CD4-positive, alpha-beta T cell treated with Interleukin-6 for 4 hours (primary cell): ENCODE measurements at places on chromosomes 5 and 9.

DNA sequence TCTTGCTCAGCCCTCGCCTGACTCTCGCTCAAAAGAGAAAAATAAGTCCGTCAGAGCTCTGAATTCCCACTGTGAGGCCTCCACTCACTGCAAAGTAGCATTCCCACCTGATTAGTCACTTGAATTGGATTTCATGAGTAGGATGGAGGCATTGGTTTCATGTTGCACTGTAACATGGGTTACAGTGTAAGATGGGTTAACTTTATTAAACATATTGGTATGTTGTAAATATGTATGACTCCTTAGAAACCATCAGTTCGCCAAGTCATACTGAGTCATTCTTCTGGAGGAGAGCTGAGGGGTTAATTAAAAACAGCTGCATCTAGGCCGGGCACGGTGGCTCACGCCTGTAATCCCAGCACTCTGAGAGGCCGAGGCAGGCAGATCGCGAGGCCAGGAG is 93.8 kb upstream of the BNC2 start:
- DNase-seq: no peak

DNA sequence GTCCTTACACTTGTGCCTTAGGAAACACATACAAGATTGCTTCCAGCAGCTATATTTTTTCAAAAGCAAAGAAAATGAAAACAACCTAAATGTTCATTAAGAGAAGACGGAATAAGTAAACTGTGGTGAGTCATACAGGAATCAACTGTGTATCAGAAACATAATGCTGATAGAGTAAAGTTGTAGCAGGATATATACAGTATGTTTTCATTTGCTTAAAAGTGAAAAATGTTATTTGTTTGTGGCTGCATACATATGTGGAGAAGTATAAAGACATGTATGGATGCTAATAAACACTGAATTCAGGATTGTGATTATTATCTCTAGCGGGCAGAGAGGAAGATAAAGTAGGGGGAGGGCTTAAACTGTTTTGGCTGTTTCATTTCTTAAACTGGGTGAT is 8.3 kb downstream of the DCTN4 start:
- no peak for DNase-seq

DNA sequence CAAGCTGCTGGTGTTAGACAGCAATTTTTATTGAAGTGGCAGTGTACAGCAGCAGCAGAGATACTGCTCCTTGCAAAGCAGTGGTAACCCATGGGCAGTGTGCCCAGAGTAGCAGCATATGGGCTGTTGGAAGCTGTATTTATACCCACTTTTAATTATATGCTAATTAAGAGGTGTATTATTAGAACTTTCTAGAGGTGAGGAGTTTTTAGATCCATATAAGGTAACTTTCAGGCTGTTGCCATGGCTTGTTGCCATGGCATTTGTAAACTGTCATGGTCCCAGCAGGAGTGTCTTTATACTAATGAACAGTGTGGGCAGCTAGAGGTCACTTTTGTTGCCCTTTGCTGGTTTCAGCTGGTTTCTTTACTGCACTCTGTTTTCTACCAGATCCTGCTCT is 3.7 kb upstream of the PJA2 start:
- DNase-seq: no peak

DNA sequence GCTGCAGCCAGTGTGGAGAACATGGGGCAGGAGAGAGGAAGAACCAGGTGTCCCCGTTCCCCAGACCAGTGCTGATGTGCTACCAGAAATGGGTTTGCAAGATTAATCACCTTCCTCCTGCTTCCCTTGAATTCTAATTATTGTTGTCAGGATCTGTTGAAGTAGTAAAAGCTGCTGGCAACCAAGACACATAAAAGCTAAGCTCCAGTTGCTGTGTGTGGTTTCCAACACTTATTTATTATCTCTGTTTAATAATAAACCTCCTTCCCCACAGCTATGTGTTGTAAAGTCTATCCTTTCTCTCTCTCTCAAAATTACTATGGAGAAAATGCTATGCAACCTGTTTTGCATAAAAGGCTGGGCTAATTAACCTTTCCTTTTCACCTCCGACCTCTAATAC is 2.3 kb upstream of the RETREG1 start:
- DNase-seq: no peak

DNA sequence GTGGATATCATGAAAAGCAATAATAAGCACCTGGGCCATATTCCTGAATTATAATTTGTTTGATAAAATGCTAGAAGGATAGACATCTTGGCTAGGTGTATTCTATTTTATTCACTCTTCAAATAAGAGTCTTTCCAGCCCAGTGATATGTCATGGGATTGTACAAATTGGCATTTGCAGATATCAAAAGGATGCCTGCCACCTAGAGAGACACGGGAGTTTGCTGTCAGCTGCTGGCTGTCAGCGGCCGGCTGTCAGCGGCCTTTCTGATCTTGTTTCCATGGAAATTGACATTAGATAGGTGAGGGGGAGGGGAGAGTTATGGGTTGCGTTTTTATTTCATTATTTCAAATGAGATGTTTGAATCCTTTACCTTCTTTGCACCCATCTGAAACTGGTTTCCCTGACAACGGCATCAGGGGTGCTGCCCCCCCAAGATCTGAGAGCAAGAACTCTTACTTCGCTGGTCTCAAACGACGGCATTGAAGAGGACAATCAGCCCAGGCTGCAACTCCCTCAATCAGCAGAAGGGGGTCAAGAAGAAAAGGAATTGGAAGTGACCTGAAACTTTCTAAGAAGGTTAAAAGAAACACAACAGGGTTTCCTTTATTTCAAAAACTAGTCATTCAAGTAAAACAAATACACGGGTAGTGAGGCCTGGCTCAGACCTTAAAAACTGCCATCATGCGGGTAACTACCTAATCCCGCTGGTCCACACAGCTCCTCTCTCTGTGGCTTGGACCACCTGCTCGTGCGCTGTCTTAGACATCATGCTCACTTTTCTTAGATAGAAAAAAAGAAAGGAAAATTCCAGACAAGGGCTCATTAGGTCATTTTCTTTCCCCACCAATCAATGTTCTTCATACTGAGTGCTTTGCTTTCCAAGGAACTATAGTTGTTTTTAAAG is 115.7 kb downstream of the TLE1 start:
- no peak for DNase-seq

DNA sequence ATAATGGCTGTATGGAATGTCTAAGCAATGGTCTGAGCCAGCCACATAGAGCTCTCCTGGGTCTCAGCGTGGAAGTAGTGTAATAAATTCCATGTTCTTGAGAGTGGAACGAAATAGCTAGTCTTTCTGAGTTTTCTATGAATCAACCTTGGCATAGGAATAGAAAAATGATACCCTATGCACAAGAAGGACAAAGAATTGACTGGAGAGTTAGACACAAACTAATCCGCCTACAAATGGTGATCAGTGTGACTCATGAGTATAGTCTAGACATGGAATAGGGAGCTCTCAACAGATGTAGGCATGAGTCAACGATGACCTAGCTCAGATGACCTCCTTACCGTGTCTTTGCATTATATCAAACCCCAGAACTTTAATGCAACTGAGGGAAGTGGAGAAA is 256.8 kb upstream of the GRIN3A start:
- DNase-seq: no peak

- no peak for DNase-seq
These were observed 166.4 kb downstream of the KDM4C start for GRCh38 chr9:6924149-6924548.

DNA sequence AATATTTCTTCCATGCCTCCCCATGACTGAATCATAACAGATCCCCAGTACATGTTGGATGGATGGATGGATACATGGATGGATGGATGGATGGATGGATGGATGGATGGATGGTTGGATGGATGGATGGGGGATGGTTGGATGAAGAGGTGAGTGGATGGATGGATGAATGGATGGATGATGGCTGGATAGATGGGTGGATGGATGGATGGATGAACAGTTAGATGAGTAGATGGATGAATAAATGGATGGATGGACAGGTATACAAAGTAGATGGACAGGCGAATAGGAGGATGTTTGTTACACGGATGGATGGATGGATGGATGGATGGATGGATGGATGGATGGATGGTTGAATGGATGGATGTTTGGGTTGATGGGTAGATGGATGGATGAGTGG is 120.0 kb upstream of the HAND1 start:
- DNase-seq: no peak

DNA sequence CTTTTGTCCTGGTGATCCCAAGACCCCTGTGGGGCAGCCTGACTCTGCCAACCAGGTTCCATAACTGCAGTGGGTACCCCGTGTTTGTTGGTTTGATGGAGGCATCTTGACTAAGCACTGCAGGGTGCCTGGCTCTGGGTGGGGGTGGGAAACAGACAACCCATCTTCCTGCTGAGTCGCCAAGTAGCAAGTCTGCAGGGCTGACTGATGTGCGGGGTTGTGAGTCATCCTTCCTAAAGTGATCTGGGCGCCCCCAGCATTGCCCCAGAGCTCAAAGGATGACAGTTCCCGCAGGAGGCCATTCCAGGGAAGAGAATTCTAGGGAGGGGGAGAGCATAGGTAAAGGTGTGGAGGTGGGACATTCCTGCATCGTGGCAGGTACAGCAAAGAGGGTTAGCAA is 23.5 kb downstream of the DAB2IP start:
- DNase-seq: no peak

GRCh38 chr5:88051148-88051547 is 217.5 kb downstream of the TMEM161B start:
- DNase-seq: no peak

- DNase-seq: no peak
These were observed 217.6 kb downstream of the NDUFS4 start for GRCh38 chr5:53777864-53778618.

GRCh38 chr9:137416563-137417151 is 6.3 kb downstream of the EXD3 start:
- DNase-seq: no peak

DNA sequence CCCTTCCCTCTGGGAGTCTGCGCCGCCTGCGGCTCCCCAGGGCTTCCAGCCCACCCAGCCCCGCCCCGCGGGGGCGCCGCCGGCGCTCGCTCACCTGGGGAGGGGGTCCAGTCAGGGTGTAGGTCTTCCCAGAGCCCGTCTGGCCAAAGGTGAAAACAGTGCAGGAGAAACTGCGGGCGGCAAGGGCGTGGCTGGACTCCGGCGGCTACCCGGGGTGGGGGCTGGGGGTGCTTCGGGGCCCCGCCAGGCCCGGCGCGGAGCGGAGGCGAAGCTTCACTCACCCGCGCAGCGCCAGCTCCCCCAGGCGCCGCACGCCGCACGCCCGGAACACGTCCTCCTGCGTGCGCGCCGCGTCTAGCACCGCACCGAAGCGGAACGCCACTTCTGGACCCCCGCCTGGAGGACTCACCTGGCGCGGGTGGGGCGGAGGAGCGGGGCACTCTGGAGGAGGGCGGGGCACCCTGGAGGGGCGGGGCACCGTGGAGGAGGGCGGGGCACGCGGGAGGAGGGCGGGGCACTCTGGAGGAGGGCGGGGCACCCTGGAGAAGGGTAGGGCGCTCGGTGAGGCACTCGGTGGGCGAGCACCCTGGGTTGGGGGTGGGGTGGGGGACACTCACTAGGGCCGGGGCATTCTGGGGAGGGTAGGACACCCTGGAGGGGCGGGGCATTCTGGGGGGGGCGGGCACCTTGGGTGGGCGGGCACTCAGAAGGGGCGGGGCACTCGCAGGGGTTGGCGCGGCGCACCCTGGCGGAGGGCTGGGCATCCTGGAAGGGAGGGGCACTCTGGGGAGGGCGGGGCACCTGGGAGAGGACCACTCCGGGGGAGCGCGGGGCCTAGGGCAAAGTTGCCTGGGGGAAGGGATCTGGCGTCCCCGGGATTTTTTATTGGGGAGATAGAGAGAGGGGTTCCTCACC is 814 bp downstream of the KIF12 start:
- DNase-seq: peak; percentile 5

DNA sequence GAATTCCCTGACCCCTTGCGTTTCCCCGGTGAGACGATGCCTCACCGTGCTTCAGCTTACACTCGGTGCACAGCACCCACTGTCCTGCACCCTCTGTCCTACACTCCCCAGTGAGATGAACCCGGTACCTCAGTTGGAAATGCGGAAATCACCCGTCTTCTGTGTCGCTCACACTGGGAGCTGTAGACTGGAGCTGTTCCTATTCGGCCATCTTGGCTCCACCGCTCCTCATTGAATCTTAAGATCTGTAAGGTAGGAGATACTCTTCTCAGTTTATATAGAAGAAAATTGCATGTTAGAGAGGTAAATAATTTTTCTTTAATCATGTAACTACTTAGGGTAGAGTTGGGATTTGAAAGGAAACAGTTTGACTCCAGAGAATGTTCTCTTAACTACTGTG is 62.2 kb downstream of the DMRTA1 start:
- DNase-seq: no peak

DNA sequence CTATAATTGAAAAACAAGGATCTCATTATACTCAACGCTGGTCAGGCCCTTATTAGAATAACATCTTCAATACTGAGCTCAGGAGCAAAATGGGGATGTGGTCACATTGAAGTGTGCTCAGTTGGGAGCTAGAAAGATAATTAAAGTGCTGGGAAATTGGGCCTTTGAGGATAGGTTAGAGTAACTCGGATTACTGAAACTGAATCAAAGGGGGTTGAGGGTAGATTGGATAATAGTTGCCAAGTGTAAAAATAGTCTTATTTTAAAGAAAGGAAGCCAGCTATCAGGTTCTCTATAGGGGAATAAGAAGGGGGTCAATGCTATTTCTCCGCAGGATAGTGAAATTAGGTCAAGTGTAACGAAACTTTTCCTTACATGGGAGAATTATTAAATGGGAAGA is 391.0 kb upstream of the PTPRD start:
- no peak for DNase-seq

DNA sequence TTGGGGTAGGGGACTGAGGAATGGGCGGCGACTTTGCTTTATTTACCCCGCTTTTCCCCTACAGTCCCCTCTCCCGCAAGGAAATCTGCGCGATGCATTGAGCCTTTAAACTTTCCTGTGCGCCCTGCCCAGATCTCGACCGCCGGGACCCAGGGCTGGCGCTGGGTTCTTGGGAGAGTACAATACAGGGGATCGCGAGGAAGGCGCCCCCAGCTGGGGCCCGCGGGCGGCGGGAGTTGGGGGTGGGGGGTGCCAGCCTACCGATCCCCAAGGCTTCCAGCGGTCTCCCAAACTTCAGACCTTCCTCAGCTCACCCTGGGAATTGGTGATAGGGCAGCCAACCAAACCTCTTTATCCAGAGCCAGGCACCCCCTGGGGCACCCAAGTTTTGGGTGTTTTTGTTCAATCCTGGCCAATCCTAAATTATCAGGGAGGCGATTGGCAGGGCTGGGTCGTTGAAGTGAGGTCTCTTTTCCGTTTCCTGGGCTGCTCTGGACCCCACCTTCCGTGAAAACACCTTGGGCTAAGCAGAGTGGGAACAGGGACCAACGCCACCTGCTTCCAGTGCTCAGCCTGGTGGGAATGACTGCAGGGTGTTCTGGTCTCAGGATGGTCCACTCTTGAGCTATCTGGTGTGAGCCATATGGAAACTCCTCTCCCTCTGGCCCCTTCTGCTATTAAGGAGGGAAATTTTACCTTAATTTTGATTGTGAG is 51.4 kb upstream of the DAB2IP start:
- no peak for DNase-seq

- no peak for DNase-seq
These were observed 3.7 kb upstream of the MOB3B start for GRCh38 chr9:27533311-27533710.

DNA sequence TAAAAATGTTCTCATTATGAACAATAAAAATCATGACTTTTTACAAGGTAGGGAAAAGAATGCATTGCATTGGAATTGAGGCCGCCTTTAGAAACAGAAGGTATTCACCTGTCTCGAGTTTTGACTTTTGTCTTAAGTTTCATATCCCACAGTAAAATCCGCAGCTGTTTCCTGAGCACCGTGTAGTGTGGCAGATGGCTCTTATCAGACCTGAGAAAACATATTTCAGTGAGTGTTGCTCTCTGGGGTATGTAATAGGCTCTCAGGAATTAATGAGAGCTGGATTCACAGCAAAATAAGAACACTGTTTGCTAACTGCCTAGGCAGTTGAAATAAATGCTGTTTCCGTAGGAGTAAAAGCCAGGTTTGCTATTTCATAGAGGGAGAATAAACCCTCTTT is 221.4 kb downstream of the CFAP90 start:
- DNase-seq: no peak
